Left kidney (tissue), 8 donors: ENCODE measurements at places on chromosomes 6 and 20. TPM values are rescaled to one million over a fixed set of nuclear protein-coding genes. Genes with fewer than 3 reads are reported as not detected.

- DNase-seq, result no peak
Measured at GRCh38 chr6:43455531-43456428, at the start of gene DLK2. Gene DLK2, minus strand, starts transcription at chr6:43455548. Its CDS starts 723 bp downstream, at chr6:43454825.

DNA sequence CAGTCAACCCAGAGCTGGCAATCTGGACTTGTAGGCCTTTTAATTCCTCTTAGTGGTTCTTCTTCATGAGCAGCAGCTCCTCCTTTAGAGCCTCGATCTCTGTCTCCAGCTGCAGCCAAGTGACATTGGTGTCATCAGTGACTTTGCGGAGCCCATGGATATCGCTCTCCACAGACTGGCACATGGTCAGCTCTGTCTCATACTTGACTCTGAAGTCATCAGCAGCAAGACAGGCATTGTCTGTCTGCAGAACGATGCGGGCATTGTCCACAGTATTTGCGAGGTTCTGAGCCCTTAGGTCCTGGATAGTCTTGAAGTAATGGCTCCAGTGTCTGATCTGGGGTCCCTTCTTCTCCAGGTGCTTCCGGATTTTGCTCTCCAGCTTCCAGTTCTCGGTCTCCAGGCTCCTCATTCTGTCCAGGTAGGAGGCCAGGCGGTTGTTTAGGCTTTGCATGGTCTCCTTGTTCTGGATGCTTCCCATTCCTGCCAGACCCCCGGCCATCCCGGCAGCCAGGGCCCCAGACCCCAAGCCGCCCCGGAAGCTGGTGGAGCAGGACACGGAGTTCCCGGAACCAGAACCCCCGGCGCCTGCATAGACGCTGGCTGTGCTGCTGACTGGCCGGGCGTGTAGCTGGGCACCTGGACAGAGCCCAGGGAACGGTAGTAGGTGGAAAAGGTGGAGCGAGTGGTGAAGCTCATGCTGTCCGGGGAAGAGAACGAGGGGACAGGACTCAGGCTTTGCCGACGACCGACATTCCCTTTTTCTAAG, 15.1 kb downstream of the RFPL4B start:
- no peak for DNase-seq

GRCh38 chr6:6932968-6933367, 174.8 kb upstream of the RREB1 start:
- DNase-seq, result no peak

DNA sequence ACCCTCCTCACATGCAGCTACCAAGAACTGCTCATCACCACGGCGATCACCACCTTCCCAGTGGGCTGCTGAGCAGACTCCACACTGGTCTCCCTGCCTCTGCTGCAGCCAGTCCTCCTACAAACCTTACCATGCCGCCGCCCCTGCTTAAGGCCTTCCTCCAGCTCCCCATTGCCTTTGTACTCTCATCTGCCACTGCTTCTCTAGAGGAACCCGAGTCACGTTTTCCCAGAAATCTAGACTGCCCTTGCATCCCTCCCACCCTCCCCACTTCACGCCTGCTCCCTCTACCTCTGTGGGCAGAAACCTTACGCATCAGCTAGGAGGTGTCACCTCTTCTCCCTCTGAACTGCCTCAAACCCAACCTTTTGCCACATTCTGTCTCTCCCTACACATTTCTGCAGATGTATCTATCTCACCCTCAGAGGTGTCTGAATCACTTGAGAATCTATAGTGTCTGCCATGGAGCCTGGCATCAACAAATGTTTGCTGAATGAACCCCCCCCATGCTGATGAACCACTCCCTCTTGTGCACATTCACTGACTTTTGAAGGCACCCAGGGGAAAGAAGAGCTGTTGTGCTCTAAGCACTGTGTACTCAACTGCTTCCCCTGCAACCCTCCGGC, 4.3 kb downstream of the E2F1 start:
- no peak for DNase-seq

DNA sequence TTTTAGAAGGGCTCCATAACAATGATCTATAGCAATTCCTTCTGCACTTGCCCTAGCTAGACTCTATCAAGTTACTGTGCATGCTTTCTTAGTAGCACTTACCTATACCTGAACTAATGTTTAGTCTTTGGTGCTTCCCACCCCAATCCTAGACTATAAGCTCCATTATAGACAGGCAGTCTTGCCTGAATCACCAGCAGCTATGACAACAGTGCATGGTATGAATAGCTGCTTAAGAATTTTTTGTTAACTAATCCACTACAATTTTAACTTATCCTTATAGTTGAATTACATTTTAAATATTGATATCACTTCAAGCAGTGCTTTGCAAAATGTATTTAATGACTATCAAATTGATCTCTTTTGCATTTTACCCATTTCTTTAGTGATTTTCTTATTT, 164.3 kb downstream of the RPS12 start:
- no peak for DNase-seq

DNA sequence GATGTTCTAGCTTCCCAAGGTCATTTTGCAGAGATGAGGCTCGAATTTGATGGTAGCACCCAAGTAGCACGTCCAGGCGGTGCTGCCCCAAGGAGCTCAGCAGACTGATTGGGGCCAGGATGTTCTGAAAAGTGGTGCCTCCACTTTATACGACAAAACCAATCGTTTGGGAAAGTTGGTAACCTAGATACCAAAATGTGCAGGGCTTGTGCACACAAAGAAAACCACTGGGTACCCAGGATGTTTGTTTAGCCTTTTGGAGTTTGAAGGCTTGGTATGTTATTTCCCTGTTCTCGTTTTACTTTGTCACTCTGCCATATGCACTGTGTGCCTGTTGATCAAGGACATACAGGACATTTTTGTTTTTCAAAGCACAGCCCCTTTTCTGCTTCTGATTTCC, 40.7 kb upstream of the PBOV1 start:
- no peak for DNase-seq

DNA sequence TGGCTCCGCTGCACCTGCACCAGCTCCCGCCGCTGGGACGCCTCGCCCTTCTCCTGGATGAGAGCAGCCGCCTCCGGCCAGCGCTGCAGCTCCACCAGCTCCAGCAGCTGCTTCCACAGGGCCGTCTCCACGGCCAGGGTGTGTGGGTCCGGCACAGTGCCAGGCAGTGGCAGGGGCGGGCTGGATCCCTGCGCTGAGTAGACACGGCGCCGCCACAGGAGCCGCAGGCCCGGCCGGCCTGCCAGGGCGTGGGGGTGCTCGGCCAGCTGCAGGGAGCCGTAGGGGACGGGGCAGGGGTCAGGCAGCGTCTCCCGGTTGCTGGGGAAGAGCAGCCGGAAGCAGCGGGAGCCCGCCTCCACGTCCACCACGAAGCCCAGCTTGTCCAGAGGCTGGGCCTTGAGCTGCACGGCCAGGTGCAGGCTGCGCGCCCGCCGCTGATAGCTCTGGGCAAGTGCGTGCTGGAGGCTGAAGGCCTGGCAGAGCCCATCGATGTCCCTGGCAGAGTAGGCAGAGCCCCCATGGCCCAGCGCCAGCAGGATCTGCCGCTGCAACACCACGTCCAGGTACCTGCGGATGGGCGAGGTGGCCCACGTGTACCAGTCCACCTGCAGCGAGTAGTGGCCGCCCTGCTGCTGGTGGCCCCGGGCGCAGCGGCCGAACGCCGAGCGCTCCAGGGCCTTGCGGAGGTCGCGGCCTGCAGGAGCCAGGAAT, 9.4 kb downstream of the FNDC11 start:
- DNase-seq, result no peak

- no peak for DNase-seq
Measured at GRCh38 chr6:1916334-1917070, 306.8 kb downstream of the FOXC1 start.

- no peak for DNase-seq
Measured at GRCh38 chr20:49445176-49445575, 37.3 kb downstream of the KCNB1 start.

- no peak for DNase-seq
Measured at GRCh38 chr6:137369136-137369535, 125.1 kb downstream of the OLIG3 start.

- DNase-seq, result peak; percentile 36
Measured at GRCh38 chr20:24160563-24161281, 172.1 kb upstream of the GGTLC1 start.

GRCh38 chr6:158627940-158628211, 16.7 kb downstream of the DYNLT1 start:
- DNase-seq, result no peak

- DNase-seq, result no peak
Measured at GRCh38 chr6:34771727-34772126, 14.4 kb downstream of the SNRPC start.

DNA sequence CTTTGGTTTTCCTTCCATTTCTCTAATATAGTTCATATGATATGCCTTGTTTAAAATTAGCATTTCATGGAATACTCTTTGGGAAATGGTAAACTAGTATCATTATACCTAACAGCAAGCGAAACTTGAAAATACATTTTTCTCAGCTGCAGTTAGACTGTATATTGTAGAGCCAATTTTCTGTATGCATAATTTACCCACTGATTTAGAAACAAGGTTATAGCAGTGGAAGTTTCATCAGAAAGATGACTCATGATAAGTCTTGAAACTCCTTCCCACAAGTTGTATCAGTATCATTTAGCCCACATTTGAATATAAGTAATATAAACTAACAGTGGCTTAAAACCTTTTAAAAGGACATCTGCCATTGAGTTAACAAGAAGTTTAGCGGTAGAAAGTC, 164.8 kb upstream of the BMP5 start:
- no peak for DNase-seq

GRCh38 chr6:109498936-109499335, 15.9 kb upstream of the ZBTB24 start:
- no peak for DNase-seq

GRCh38 chr6:52305948-52306767, 21.6 kb upstream of the MCM3 start:
- no peak for DNase-seq

GRCh38 chr6:52610011-52610410, 33.2 kb upstream of the TRAM2 start:
- no peak for DNase-seq

DNA sequence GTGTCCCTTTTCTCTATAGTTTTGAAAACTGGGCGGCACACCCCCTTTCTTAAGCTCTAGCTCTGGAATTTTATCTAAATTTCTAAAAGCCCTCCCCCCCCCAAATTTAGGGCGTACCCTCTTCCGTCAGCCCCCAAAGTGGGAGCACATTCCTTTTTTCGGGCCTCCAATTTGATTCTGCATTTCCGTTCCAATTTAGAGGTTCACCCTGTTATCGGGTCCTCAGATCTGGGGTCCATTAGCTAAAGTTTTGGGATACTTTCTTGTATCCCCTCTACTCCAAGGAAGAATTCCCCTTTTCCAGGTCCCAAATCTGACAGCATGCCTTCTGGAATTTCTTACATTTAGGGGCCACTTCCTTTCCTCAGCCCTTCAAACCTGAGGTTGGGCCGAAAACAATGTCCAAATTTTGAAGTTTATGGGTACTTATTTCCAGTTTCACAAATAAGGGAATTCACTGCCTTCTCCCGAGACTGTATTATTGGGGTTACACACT, 796 bp downstream of the PHF20 start:
- no peak for DNase-seq

DNA sequence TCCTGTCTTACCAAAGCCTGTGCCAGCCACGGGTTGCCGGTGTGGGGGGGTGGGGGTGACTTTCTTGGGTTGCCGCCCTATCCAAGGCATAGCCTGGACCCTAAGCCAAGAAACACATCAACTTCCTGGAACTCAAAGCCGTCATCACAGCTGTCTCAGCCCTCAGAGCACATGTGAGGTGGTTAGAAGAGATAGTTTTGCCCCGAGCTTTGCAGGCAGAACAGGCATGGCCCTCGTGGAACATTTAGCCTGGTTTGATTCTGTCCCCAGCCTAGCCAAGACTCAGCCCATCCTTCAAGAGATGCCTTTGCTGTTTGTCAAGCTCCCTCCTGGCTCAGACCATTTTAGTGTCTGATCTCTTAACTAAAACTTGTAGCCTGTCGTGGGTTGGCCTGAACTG, 64.9 kb downstream of the RREB1 start:
- DNase-seq, result no peak

- DNase-seq, result no peak
Measured at GRCh38 chr6:163486821-163487220, 72.3 kb downstream of the QKI start.

GRCh38 chr6:17469006-17469832, 75.8 kb downstream of the CAP2 start:
- no peak for DNase-seq

GRCh38 chr6:50698546-50698945, 14.8 kb upstream of the TFAP2D start:
- no peak for DNase-seq

GRCh38 chr6:101853231-101854085, 459.9 kb downstream of the GRIK2 start:
- DNase-seq, result no peak

GRCh38 chr20:3080939-3081388, 3.6 kb downstream of the AVP start:
- DNase-seq, result no peak

GRCh38 chr6:100775667-100776066, 105.5 kb downstream of the ASCC3 start:
- no peak for DNase-seq

GRCh38 chr20:35823147-35823546, 51.3 kb downstream of the PHF20 start:
- no peak for DNase-seq

FILIP1 gene
- polyA plus RNA-seq, result 2.4 TPM

CSTF1 gene
- polyA plus RNA-seq, result 45.4 TPM

EGFL8 gene
- polyA plus RNA-seq, result 30.3 TPM

MACROD2 gene
- 17.2 TPM for polyA plus RNA-seq

NEURL2 gene
- 7.3 TPM for polyA plus RNA-seq

ECT2L gene
- polyA plus RNA-seq, result 0.55 TPM

TMEM151B gene
- 0.88 TPM for polyA plus RNA-seq

AGPAT4 gene
- 23.7 TPM for polyA plus RNA-seq

FHL5 gene
- 0.27 TPM for polyA plus RNA-seq

EXOC2 gene
- 24.5 TPM for polyA plus RNA-seq

C20orf144 gene
- 0.33 TPM for polyA plus RNA-seq

KCNK16 gene
- not detected for polyA plus RNA-seq

FAM184A gene
- polyA plus RNA-seq, result 16.1 TPM

EPPIN gene
- polyA plus RNA-seq, result 0.55 TPM

LY6G6F gene
- polyA plus RNA-seq, result 0.32 TPM

WFDC12 gene
- not detected for polyA plus RNA-seq

OR2H1 gene
- not detected for polyA plus RNA-seq

TDRD6 gene
- 3.2 TPM for polyA plus RNA-seq

OR2J3 gene
- not detected for polyA plus RNA-seq
